ENCODE measurements at places on chromosomes 5 and 9.

GRCh38 chr5:89125372-89125771, 242.4 kb upstream of the MEF2C start:
- DNase-seq: no peak

DNA sequence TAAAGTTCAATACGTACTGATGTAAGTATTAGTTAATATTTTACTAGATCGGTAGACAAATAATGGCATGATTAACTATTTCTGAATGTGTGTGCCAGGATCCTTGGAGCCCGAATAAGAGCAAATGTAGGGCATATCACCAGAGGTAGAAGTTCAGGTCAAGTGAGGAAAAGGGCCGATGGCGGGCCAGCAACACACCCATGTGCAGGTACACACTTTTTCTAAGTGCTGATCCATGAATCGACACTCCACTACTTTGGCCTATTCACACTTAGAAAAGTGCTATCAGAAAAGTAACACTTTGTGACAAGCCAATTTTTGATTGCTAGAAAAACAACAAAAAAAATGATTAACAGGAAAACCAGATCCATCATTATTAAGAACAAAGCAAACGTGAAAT, 150.3 kb downstream of the AUH start:
- DNase-seq: no peak

- no peak for DNase-seq
These were observed 132.1 kb downstream of the NR3C1 start for GRCh38 chr5:143271431-143271830.

DNA sequence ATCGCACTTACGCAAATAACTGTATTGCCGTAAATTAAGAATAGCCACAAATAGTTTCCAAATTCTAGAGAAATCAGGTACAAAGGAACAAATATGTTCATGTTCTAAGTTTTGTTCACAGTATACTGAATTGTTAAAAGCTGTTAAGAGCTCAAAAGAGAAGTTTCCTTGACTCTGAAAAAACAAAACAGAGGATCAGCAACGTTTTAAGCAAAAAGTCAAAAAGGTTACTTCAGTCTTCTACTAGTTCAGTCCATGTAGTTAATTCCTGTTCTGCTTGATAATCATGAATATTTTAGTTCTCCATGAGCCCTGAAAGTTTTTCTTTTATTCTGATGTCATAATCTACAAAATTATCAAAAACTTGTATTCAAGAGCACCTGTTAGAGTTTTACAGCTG, 128.6 kb upstream of the MAST4 start:
- no peak for DNase-seq

DNA sequence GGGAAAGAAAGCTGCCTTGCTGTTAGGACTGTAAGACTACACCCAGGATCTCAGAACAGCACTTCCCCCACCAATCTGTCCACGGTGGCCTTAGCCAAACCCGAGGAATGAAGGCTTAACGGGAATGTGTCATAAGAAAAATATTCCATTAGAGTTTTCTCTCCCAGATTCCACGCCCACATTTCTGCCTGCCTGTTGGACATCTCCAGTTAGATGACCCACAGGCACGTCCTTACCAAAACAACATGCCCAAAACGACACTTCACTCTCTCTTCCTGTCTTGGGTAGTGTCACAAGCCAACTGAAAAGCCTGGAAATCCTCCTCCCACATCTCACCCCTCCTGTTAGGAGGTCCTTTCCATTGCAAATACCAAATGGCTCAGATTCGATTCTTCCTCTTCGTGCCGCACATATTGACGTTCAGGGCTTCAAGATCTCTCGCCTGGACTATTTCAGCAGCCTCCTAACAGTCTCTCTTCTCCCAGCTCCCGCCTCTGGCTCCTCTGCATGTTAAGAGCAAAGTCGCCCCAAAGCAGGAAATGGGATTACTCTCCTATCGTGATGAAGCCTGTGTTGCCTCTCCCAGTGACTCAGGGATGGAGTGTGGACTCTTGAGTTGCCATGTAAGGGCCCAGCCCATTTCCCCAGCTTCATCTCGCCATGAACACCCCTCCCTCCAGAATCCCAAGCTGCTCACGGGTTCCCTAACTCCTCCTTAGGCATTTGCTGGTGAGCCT, 159.3 kb downstream of the NR3C1 start:
- DNase-seq: no peak

GRCh38 chr9:93192721-93193387, 8.9 kb downstream of the WNK2 start:
- DNase-seq: no peak

DNA sequence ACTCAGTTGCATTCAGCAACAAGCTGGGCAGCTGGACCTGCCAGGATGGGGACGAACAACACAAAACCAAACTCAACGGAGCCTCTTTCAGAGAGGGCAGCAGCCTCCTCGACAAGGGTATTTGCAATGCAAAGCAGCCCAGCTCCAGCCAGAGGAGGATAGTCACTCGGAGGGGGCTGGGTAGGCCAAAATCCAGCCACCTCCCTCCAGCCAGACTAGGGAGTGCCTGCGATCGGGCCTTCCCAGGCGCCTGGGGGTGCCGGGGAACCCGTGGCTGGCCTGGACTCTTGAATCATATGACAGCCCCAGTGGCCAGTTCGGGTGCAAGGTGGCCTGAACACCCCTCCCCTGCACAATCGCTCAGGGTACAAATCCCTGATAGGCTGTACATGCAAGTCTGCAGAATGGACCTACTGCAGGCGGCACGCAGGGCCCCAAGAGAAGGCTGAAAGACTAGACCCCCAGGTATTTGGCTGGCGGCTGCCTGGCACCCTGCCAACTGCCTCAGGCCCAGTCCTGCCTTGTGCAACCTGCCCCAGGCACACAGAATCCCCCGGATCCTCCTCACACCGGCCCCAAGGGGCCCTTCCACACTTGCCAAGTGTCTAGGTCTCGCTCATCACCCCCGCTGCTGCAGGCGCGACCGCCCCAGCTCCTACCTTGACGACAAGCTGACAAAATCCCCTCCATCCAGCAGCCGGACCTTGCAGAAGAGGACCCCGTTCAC, 1.3 kb downstream of the EEIG1 start:
- no peak for DNase-seq

- no peak for DNase-seq
These were observed 248.6 kb upstream of the ANKRD55 start for GRCh38 chr5:56481428-56482357.

- DNase-seq: no peak
These were observed 27.0 kb downstream of the ANGPTL2 start for GRCh38 chr9:127095411-127095810.

GRCh38 chr9:92077888-92078287, 37.3 kb downstream of the SPTLC1 start:
- DNase-seq: no peak

- no peak for DNase-seq
These were observed 486.1 kb downstream of the KDM4C start for GRCh38 chr9:7243838-7244237.

- DNase-seq: no peak
These were observed 35.2 kb upstream of the PDE8B start for GRCh38 chr5:77175231-77175630.

DNA sequence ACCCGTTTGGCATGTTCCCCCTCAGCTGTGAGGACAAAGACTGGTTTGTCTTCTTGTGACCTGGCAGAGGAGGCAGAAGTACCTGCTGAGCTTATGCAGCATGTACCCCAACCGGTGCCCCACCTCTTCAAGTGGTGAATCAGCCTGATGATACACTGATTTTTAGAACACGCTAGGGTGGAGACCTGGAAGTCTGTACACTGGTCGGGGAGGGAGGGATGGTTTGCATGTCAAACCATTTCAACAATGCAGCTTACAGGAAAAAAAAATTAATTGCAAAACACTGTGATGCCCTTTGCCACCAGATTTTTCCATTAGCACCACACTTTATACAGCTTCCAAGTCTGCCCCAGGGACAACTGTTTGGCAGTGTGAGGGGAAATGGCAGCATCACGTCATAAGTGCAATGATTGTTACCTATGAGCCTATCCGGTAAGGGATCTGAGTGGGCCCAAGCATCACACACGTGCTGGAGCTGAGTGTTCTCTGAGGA, 155.1 kb upstream of the DMRT1 start:
- no peak for DNase-seq

DNA sequence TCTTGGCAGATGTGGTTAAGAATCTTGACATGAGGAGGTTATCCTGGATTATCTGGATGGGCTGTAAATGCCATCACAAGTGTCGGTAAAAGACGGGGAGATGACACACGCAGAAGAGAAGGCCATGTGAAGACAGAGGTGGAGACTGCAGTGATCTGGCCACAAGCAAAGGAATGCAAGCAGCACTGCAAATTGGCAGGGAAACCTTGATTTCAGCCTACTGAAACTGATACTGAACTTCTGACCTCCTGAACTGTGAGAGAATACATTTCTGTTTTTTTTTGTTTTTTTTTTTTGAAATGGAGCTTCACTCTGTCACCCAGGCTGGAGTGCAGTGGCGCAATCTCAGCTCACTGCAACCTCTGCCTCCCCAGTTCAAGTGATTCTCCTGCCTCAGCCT, 92.4 kb upstream of the NFIL3 start:
- no peak for DNase-seq

- DNase-seq: no peak
These were observed 35.8 kb downstream of the SEC61B start for GRCh38 chr9:99257723-99258389.

DNA sequence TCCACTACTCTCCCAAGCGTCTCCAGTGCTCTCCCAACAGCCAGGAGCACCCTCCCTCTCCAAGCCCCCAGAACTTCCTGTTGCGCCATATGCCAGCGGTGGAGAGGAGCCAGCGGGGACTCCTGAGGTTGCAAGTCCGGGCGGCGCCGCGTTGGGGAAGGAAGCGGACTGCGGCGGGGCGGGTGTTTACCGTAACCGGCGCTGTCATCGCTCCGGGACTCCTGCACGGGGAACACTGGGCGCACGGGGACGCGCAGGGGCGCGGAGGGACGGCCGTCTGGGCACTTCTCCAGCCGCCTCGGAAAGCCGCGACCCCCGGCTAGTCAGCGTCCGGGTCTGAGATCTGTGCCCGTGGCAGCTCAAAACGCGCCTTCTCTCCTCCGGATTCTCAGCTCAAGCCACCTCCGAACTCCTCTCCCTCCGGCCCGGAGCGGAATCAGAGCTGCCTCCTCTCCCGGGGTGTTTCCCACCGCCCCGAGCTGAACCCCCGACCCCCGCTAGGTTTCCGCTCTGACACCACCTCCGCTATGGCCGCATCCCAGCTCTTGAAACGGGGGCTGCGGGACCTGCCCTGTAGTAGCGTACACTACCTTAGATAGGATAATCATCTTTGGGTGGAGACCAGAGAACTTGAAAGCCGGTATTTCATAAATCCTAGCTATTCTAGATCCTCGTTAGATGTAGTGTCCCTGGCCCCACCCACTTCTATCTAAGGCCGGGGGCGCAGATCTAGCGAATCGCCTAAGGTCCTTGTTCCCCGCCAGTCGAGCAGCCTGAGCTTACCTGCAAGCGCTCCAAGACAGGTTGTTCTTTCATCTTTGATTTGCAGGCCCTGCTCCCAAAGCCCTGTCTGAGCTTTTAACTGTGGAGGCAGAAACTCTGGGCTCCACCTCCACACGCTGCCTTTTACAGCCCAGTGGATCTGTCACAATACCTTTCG, at the start of gene TRPM6:
TRPM6 (minus strand) TSS at position 881 of the 940 bp plus-strand sequence; CDS start at position 816, 65 bp downstream.
- DNase-seq: peak; percentile 2

- DNase-seq: no peak
These were observed 16.4 kb upstream of the PDCD1LG2 start for GRCh38 chr9:5493679-5494511.

- DNase-seq: no peak
These were observed 174.9 kb upstream of the DMAC1 start for GRCh38 chr9:7974335-7974960.

DNA sequence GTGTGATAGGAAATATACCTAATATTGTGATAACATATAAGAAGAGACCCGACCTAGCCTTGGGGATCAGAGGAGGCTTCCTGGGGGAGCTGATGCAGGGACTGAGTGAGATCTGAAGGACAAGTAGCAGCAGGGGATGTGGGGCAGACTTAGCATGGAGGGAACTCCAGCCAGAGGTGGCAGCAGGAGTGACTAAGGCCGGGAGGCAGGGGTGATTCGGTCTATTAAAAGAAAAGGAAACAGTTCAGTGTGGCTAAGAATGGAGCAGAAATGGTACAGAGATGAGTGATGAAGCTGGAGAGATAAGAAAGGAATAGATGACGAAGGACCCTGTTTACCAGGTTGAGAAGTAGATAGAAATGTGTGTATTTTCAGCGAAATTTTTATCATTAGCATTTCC, 408.8 kb downstream of the ENC1 start:
- no peak for DNase-seq

GRCh38 chr5:134174841-134175839, 1.6 kb downstream of the SKP1 start:
- no peak for DNase-seq

DNA sequence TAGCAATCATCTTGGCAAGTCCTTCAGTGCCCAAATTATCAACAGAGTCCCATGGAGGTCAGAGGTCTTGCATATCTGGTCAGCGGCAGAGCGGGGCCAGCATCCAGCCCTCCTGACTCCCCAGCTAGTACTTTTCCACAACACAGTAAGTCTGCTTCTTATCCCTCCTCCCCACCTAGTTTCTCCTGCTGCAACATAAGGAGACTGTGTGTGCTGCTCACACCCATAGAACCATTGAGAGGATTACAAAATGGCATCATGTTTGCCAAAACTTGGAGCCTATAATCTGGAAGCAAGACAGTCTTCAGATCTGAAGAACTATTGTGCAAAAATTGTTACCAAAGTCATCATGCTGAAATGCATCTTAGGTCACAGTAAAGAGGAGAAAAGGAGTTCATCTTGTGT, 125.8 kb upstream of the ZNF366 start:
- no peak for DNase-seq

GRCh38 chr5:10235350-10235749, 14.3 kb downstream of the ATPSCKMT start:
- DNase-seq: no peak

GRCh38 chr9:87525546-87526303, 28.1 kb downstream of the DAPK1 start:
- no peak for DNase-seq

DNA sequence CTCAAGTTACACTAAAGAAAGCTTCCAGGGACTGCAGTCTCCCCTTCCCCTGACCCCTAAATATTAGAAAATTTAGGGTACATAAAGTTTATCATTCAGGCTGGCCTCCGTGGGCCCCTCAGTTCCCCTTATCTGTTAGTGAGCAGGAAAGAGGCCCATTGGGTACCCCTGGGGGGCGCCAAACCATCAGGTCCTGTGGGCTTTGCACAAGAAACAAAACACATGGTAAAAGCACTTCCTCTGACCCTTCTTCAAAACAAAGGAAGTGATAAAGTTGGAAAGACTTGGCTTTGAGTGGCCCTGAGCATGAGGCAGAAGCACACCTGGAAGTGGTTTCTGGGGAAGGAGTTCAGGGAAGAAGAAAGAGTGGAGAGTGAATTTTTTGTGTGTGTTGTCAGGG, 213.0 kb downstream of the SMARCA2 start:
- DNase-seq: no peak

DNA sequence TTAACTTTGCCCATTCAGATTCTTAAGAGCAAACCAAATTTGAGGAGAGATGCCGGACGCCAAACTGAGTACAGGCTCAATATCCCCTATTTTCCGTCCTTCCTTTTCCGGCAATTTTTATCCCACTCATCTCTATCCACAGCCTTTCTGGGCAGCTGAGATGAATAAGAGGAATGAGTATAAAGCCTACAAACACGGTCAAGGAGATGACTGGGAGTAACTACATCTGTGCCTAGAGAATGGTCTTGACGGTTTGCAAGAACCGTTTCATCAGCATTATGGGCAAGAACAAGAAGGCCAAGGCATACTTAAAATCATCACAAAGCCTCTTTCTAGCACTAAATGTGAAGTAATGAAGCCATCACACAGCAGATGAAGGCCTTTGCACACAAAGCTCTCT, 227.3 kb downstream of the DCP2 start:
- DNase-seq: no peak
